ENCODE measurements at places on chromosomes 7 and 10. TPM values are rescaled to one million over a fixed set of nuclear protein-coding genes. Genes with fewer than 3 reads are reported as not detected.

The INPP5A gene
- 33.1 TPM for total RNA-seq

The CLCN1 gene
- not detected for total RNA-seq

The AGBL3 gene
- 2.9 TPM for total RNA-seq

The PDE1C gene
- 0.43 TPM for total RNA-seq

The MAT1A gene
- total RNA-seq: not detected

The GLI3 gene
- 7.7 TPM for total RNA-seq

The PRRT4 gene
- total RNA-seq: not detected

The PIK3AP1 gene
- total RNA-seq: 0.40 TPM

The LIPK gene
- total RNA-seq: not detected

The PLXDC2 gene
- total RNA-seq: 1.5 TPM

The GHRHR gene
- total RNA-seq: not detected

The LIPJ gene
- total RNA-seq: not detected

The A1CF gene
- not detected for total RNA-seq

The CPA2 gene
- total RNA-seq: not detected

The BCL7B gene
- total RNA-seq: 31.8 TPM

The CTAGE6 gene
- 1.2 TPM for total RNA-seq

The SLC39A12 gene
- not detected for total RNA-seq

The BPGM gene
- 52.7 TPM for total RNA-seq

The CARD11 gene
- total RNA-seq: 10.1 TPM

The FAM204A gene
- total RNA-seq: 91.4 TPM

The OLAH gene
- not detected for total RNA-seq

The NANOS1 gene
- 0.27 TPM for total RNA-seq

The TLX1 gene
- total RNA-seq: not detected
